Cardiac muscle cell (in vitro differentiated cells and primary cell): ENCODE measurements at places on chromosomes 13 and 19.

- DNase-seq, result peak; percentile 68
- no peak overlapping the region for H3K27ac ChIP-seq
- H3K4me1 ChIP-seq, result no peaks in the 10 kb centered on the region
- H3K4me3 ChIP-seq, result no peak overlapping the region
Observed at GRCh38 chr13:27481766-27482165, 31.4 kb upstream of the MTIF3 start.

DNA sequence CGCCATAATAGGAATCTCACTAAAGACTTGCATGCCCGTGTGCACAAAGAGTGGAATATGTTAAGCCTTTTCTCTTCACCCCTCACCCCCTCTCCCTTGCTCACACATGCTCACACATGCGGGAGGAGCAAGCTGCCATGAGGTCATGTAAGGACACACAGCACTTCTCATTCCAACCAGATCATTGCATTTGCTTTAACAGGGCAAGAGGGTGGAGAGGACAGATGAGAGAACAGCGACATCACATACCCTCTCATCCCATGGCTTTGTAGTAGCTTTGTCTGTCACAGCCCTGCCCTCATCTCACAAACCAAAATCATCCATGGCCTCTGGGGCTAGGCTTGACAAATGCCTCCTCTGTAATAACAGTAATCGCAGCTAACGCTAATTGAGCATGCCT, 145.6 kb upstream of the FRY start:
- H3K4me3 ChIP-seq, result no peak overlapping the region
- no peak overlapping the region for H3K27ac ChIP-seq
- peaks cover 12% of the 10 kb centered on the region for H3K4me1 ChIP-seq

DNA sequence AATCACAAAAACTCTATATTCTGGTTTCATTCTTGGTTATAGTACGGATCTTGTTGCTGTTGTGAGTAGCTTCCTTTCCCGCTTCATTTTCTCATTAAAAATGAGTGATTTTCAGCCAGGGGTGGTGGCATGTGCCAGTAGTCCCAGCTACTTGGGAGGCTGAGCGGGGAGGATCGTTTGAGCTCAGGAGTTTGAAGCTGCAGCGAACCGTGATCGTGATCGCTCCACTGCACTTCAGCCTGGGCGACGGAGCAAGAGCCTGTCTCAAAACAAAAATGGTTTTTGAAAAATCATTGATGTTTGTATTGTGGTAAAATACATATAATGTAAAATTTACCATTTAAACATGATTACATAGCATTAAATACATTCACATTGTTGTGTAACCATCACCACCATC, 71.6 kb upstream of the TM9SF2 start:
- H3K4me3 ChIP-seq, result no peak overlapping the region
- no peaks in the 10 kb centered on the region for H3K36me3 ChIP-seq
- peaks cover 10% of the 10 kb centered on the region for H3K4me1 ChIP-seq
- no peak overlapping the region for H3K27ac ChIP-seq
- H3K27me3 ChIP-seq, result no peaks in the 10 kb centered on the region
- DNase-seq, result no peak

- H3K36me3 ChIP-seq, result no peaks in the 10 kb centered on the region
- DNase-seq, result peak; percentile 78
- H3K4me3 ChIP-seq, result no peak overlapping the region
- H3K27ac ChIP-seq, result no peak overlapping the region
Observed at GRCh38 chr19:31054430-31054829, 294.8 kb downstream of the TSHZ3 start.

- no peaks in the 10 kb centered on the region for H3K27me3 ChIP-seq
- no peak for DNase-seq
- H3K4me1 ChIP-seq, result no peaks in the 10 kb centered on the region
- no peak overlapping the region for H3K27ac ChIP-seq
- H3K4me3 ChIP-seq, result no peak overlapping the region
Observed at GRCh38 chr19:30061223-30062064, 119.4 kb downstream of the URI1 start.
